ENCODE measurements at places on chromosomes 12 and 14.
A peak's percentile ranks its signal among the peaks of the same experiment; 100 is the strongest.

GRCh38 chr12:49684310-49684854 lies 22.8 kb downstream of the FMNL3 start:
- DNase-seq = no peak

DNA sequence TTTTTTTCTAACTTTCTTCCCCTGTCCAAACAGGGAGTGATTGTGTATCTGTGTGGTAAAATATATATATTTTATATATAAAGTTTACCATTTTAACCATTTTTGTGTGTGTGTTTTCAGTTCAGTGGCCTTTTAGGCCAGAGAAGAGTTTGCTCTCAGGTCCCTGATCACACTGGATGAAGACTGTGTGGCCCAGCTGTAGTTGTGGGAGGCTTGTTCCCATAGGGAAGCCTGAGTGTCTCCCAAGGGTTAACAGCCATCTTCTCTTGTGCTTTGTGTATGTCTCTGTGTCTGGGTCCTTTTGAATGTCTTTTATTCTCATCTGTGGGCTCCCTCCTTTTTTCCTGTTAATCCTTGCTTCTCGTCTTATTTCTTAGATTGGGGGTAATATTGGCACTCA lies 23.4 kb downstream of the CGRRF1 start:
- no peak for DNase-seq

GRCh38 chr12:48969160-48969771 lies 2.3 kb downstream of the WNT10B start:
- no peak for DNase-seq

DNA sequence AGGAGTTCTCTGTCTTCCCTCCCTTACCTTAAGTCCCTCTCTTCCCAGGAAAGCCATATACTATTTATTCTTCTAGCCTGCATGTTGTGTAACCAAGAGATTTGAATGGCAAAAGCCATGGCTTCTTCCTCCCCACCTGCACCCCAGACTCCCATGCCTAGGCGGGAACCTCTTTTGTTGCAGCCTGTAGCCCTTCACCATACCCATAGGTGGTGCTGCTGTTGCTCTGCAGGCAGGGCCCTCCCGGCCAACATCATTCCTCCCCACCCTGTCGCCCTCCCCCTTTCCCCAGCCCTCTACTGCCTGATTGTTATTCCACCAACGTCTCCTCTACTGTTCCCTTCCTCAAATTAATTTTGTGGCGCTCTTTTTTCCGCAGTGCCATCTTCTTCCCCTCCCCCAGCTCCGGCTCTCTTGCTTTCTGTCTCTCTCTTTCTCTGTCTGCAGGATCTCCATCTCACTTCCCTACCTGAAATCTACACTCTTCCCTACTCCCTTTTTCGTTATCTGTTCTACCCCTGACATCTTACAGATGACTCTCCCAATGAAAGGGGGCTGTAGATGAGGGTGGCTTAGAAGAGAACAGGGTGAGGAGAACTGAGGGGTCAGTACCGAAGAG lies 13.8 kb downstream of the NGDN start:
- no peak for DNase-seq

- DNase-seq = no peak
Observed at GRCh38 chr14:22266142-22266442, 322.9 kb downstream of the DAD1 start.

DNA sequence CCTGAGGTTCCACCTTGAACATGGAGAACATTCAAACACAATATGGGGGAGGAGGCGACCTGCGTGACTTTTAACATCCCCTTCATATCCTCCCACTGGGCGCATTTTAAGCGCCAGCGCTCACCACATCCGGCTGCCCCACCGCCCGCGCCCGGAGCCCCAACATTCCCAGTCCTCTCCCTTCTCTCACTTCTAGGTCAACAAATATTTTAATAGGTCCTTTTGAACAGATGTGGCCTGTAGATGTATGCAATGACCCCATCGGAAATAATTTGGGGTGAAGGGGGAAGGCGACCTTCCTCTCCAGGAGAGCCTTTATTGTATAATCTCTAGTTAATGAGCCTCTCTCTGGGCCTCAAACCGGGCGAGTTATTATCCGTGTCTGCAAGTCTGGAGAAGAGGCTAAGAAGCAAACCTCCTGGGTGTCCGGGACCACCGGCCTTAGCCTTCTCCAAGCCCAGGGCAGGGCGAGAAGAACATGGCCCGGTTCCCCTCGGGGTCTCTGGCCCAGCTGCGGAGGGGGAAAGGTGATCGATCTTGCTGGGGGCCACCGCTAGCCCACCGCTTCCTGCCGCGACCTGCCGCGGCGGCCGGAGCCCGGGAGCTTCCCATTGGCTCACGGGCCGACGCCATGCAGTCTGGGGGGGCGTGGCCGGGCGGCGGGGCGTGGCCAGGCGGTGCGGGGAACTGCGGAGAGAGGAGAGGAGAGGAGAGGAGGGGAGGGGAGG lies 83.2 kb upstream of the HMGA2 start:
- peak; percentile 26 for DNase-seq

- no peak for DNase-seq
Observed at GRCh38 chr14:92252323-92252722, 70.6 kb upstream of the SLC24A4 start.

GRCh38 chr14:64704743-64705380 lies 638 bp downstream of the PLEKHG3 start:
- peak; percentile 27 for DNase-seq

- no peak for DNase-seq
Observed at GRCh38 chr12:11703378-11703777, 53.9 kb downstream of the ETV6 start.

DNA sequence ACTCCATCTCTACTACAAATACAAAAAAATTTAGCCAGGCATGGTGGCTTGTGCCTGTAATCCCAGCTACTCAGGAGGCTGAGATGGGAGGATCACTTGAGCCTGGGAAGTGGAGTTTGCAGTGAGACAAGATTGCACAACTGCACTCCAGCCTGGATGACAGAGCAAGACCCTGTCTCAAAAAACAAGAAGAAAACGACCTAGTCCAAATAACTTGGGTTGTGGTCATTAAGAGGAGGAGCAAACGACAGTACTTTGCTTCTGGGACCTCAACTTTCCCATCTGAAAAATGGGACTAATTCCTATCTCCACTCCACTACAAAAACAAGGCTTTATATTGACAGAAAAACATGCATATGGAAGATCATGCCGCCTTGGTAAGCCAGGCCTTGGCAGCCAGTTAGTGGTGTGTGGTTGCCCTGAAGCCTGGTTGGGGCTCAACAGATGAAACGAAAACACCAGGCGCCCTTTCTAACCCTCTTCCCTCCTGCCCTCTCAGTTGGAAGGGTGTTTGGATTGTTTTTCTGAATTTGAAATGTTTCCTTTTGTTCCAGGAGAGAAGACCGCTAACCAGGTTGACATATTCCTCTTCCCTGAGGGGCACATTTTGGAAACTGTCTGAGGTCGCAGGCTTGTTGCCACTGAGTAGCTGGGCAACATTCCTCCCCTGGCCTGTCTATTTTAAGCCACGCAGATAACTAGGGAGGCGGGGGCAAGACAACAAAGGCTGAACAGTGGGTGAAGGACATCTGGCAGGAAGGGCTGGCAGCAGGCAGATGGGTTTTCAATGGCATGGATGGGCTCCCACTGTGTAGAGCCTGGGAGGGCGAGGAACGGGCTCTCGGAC lies 13.7 kb upstream of the VPS37B start:
- no peak for DNase-seq

DNA sequence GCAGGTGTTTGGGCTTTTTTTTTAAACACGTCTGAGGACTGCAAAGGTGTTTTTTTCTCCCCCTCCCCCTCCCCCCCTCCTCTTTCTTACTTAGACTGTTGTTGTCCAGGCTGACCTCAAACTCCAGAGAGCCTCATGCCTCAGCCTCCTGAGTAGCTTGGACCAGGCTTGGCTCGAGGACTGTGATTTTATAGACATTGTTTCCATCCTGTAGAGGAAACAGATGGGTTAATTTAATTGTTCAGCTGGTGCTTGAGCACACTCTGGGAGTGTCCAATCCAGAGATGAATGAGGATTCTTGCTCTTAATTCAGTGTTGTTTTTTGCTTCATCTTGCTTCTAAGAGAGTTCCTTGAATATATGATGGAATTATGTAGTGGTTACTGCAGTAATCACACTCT lies 42.1 kb downstream of the RASSF3 start:
- no peak for DNase-seq

DNA sequence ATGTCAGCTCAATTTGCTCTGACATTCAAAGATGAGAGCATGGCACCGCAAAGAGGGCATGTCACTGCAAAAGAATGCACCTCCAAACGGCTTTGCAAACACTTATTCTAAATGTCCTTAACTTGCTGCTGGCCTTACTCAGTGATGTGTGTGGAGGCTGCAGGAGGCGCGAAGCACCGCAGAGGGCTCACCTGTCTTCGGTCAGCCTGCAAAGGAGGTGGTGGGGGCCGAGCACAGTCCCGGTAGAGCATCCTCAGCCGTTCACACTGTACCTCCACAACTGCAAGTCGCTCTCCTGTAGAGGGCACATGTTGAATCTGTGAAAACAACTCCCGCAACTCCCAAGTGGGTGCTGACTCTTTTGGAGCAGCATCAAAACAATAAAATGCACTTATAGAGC lies 93.8 kb downstream of the TRAFD1 start:
- DNase-seq = no peak

DNA sequence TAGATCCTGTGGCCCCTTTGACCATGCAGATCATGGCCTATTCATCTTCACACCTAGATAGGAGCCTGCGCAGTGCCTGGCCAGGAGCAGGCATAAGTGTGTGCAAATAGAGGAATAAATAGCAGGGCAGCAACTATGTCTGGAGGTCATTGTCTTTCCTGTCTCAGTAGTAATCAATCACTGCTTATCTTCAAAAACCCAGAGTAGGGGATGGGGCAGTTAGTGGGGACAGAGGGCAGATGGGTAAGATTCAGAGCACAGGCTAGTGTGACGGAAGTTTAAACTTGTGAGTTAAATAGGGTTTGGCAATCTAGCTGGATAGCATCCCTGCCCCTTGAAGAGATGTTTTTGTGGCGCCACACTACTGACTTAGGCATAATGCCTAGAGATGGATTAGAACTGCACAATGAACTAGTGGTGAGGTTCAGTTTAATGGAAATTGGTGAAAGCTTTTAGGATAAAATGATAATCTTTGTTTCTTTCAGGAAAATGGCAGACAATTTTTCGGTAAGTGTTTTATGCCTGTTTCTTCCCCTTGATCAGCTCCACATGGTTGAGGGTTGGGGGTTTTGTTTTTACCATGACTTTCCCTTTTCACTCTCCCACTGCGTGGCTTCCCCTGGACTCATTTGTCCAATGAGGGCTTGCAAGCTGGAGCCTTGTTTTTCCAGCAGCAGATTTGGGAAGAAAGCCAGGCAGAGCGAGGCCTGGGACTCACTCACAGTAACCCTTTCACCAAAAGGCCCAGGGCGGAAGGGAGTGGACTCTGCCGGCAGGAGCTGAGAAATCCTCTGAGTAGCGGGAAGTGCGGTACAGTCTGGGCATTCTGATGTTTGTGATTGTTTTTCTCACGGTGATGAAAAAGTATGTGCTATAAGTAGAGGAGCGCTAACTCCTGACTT lies 8.1 kb downstream of the LGALS3 start:
- DNase-seq = no peak

- DNase-seq = no peak
Observed at GRCh38 chr14:68394764-68395143, 398.1 kb downstream of the ZFP36L1 start.

GRCh38 chr14:94122438-94122837 lies 7.0 kb downstream of the IFI27L2 start:
- no peak for DNase-seq

DNA sequence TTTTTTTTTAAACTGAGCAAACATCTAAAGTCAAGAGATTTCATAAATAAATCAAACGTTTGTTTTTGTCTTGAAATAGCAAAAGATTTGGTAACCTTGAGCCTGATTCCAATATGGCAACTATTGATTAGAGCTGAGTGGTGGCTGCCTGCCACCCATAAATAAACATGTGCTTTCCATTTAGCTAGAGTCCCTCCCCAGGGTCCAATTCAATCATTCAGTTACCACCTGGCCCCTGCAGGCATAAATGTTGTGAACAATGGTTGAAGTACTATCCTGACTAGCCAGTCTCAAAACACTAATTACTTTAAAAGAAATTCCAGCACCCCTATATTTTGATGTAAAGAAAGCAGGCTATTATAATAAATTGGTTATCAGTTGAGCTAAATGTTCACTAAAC lies 129.7 kb upstream of the GRIP1 start:
- no peak for DNase-seq

DNA sequence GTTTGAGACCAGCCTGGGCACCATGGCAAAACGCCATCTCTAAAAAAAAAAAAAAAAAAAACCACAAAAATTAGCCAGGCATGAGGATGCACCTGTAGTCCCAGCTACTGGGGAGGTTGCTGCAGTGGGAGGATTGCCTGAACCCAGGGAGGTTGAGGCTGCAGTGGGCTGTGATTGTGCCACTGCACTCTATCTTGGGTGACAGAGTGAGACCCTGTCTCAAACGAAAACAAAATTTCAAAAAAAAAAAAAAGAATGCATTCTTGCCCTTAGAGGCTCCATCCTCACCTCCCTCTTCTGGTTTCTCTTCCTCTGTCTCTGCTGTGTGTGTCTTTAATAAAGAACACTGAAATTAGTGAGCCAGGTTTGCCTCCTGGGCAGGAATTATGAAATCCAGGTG lies 107.8 kb downstream of the VCPKMT start:
- DNase-seq = no peak

- no peak for DNase-seq
Observed at GRCh38 chr12:58313091-58313855, 371.9 kb downstream of the ATP23 start.

DNA sequence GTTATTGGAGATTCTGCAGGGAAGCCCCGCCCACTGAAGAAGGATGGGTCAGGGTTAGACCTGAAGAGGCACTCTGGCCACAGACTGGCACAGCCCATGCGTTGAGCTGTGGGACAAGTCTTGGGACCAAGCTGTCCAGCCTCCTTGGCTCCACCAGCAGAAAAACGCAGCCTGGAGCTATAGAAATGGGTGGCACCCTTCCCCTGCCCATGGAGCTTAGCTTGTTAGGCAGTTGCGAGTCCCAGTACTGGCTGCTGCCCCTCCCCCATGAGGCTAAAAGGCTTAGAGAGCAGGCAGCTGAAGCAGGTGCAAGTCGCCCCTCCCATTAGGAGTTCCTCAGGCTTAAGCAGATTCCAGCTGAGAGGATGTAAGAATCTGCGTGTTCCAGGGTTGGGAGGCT lies 1124.0 kb upstream of the TMEM132C start:
- no peak for DNase-seq

- DNase-seq = no peak
Observed at GRCh38 chr12:129363041-129363440, 509.8 kb downstream of the GLT1D1 start.

DNA sequence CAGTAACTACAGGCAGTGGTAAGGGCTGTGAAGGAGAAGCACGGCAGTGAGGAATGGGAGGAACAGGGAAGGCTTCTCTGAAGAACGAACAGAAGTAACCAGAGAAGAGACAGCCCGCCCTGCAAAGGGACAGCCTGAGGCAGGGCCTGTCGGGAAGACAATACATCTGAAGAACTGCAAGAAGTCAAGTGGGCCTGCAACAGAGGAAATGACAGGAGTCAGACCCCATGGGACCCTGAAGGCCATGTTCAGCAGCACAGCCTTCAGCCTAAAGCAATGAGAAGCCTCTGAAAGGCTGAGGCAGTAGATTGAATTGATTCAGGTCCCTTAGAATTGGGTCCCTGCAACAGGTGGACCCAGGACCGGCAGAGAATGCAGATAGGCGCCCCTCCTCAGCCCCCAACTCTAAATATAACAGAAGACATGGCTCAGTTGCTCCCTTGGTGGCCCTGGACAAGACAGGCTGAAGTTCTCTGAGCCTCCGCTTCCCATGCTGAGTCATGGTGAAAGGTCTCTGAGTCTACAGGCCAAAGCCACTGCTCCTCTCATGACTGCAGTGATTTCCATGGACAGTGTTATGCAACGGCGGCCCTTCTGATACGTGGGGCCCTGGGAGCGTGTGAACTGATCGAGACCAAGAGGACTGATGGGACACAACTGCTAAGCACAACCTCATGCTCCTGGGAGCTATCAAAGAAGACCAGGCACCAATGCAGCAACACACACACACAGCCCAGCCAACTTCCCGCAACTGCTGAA lies 10.8 kb upstream of the ACTR6 start:
- no peak for DNase-seq

Data from central memory CD4-positive, alpha-beta T cell (primary cell).